ENCODE measurements at places on chromosomes 1 and 21. TPM values are rescaled to one million over a fixed set of nuclear protein-coding genes. Genes with fewer than 3 reads are reported as not detected.

Gene TNFAIP8L2
- total RNA-seq: 0.35 TPM

Gene CA6
- not detected for total RNA-seq

Gene KRTAP19-1
- not detected for total RNA-seq

Gene CYP4A22
- total RNA-seq: not detected

Gene RBBP4
- 228 TPM for total RNA-seq

Gene ST6GALNAC5
- not detected for total RNA-seq

Gene VWA5B1
- total RNA-seq: not detected

Gene PGLYRP3
- not detected for total RNA-seq

Gene COL11A1
- not detected for total RNA-seq

Gene FMO4
- 0.86 TPM for total RNA-seq

Gene CD164L2
- not detected for total RNA-seq

Gene GPR161
- total RNA-seq: 40.3 TPM

Gene C8B
- total RNA-seq: not detected

Gene OR14K1
- not detected for total RNA-seq

Gene TARDBP
- 158 TPM for total RNA-seq

Gene GJA4
- 29.6 TPM for total RNA-seq

Gene VCAM1
- 37.1 TPM for total RNA-seq

Gene ABCD3
- 30.5 TPM for total RNA-seq

Gene GDAP2
- total RNA-seq: 14.0 TPM

Gene GBP2
- 61.6 TPM for total RNA-seq

Gene ASTN1
- total RNA-seq: not detected

Gene RHD
- not detected for total RNA-seq

Gene DNASE2B
- total RNA-seq: not detected

Gene ADORA3
- not detected for total RNA-seq

Gene RNASEL
- 2.2 TPM for total RNA-seq

Gene HOOK1
- total RNA-seq: not detected

Gene COL24A1
- 0.07 TPM for total RNA-seq

Gene TMEM269
- total RNA-seq: not detected

Gene PROK1
- not detected for total RNA-seq

Gene TCP10L
- not detected for total RNA-seq

Gene KPRP
- total RNA-seq: not detected

Gene TMEM82
- not detected for total RNA-seq

Gene EXO1
- 11.7 TPM for total RNA-seq

Gene ROR1
- total RNA-seq: 3.3 TPM

Gene PALMD
- total RNA-seq: 71.1 TPM

Gene AADACL4
- not detected for total RNA-seq

Gene GJA8
- total RNA-seq: not detected

Gene SF3B4
- 12.4 TPM for total RNA-seq

All from pulmonary artery endothelial cell (primary cell).